Caco-2 (cell line): ENCODE measurements at places on chromosomes 2 and 18. TPM values are rescaled to one million over a fixed set of nuclear protein-coding genes. Genes with fewer than 3 reads are reported as not detected.

Gene SCYGR7
- total RNA-seq: not detected in 2 replicates

Gene ARHGEF33
- 0.26 TPM in 1 of 2 replicates, not detected in the other for total RNA-seq

Gene MFSD2B
- total RNA-seq: 0.44 and 0.48 TPM in 2 replicates

Gene C1D
- total RNA-seq: 19.3 and 23.7 TPM in 2 replicates

Gene REG1A
- total RNA-seq: 0.73 TPM in 1 of 2 replicates, not detected in the other

DNA sequence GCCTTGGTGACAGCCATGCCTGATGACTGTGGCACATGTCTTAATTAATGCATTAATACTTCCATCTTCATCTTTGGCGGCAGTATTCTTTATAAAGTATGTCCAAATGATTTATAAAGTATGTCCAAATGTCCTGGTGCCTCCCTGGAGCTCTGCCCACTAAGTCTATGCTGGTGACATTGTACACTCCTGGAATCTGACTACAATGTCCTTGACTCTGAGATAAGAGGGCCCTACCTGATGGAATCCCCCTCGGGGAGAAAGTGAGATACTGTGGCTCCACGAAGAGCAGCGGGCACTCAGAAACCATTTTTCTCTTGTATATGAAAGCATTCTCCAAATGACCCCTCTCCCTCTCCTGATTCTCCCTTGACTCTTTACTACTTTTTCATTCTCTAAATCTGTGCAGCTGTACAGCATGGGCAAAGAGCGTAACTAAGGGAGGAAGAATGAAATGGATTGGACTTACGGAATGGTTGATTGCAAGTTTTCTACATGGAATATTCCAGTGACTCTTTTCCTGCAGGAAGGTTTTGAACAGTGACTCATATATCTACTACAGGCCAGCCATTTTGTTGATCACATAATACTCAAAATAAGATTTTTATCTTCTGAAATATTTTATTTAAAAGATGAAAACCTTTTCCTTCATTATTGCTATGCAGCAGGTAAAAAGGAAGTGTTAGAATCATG lies 17.3 kb downstream of the RAB12 start:
- no peak for DNase-seq

- peak; percentile 85 for DNase-seq
Measured at GRCh38 chr2:237591141-237591881, 777 bp upstream of the RAB17 start.

- no peak for DNase-seq
Measured at GRCh38 chr18:9608298-9608697, 6.1 kb downstream of the PPP4R1 start.

- peak; percentile 69 for DNase-seq
Measured at GRCh38 chr2:23028106-23028505, 356.9 kb upstream of the KLHL29 start.

GRCh38 chr2:236289766-236290462 lies 25.7 kb upstream of the ASB18 start:
- DNase-seq: no peak

GRCh38 chr2:237351046-237351445 lies 62.9 kb downstream of the COL6A3 start:
- DNase-seq: no peak

- DNase-seq: no peak
Measured at GRCh38 chr2:224122542-224122941, 83.5 kb upstream of the SERPINE2 start.

- no peak for DNase-seq
Measured at GRCh38 chr2:171402906-171403580, 30.7 kb downstream of the METTL8 start.

DNA sequence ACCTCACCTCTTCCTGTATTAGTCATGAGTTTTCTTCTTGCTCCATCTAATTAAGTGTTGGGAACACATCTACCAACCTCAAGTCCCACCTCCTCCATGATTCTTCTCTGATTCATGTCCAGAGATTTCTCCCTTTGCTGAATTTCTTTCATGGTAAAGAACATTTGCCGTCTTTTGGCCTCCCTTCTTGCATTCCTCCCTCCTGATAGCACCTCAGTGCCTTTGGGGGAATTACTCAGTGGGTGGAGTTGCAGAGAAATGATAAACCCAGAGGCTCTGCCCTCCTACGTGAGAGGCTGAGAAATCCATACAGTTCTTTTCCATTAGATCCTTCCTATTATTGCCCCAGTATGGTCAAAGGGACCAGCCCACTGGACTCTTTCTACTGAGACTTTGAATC lies 651.9 kb downstream of the SLC4A3 start:
- no peak for DNase-seq
